ENCODE measurements at places on chromosomes 13 and 19.

- DNase-seq = no peak
Observed at GRCh38 chr13:107568181-107568580, 647.2 kb downstream of the LIG4 start.

- DNase-seq = no peak
Observed at GRCh38 chr13:58376775-58377174, 745.2 kb downstream of the PCDH17 start.

- no peak for DNase-seq
Observed at GRCh38 chr13:22482496-22483000, 698.2 kb upstream of the SGCG start.

DNA sequence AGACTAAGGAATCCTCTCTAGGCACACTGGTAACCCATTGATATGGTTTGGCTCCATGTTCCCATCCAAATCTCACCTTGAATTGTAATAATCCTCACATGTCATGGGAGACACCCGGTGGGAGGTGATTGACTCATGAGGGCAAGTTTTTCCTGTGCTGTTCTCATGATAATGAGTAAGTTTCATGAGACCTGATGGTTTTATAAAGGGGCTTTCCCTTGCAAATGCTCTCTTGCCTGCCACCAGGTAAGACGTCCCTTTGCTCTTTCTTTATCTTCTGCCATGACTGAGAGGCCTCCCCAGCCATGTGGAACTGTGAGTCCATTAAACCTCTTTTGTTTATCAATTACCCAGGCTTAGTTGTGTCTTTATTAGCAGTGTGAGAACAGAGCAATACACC is 81.4 kb upstream of the GPC6 start:
- DNase-seq = no peak

- peak; percentile 42 for DNase-seq
Observed at GRCh38 chr19:13817615-13818371, 22.6 kb downstream of the ZSWIM4 start.

DNA sequence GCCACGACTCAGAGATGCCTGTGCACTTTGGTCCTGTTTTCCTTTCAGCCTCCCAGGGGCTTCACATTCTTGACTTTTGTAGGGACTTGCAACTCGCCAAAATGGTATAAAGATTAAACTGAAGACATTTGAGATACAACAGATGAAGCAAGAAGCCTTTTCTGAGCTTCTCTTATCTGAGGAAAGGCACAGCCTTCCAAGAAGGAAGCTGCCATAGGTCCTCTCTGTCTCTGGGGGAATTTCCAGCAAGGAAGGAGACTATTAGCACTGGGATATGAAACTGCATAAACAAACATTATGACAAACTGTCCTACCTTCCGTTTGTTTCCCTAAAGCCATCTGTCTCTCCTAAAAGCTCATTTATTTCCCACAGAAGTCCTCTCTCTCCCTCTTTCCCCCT is 39.3 kb downstream of the TGDS start:
- DNase-seq = no peak

DNA sequence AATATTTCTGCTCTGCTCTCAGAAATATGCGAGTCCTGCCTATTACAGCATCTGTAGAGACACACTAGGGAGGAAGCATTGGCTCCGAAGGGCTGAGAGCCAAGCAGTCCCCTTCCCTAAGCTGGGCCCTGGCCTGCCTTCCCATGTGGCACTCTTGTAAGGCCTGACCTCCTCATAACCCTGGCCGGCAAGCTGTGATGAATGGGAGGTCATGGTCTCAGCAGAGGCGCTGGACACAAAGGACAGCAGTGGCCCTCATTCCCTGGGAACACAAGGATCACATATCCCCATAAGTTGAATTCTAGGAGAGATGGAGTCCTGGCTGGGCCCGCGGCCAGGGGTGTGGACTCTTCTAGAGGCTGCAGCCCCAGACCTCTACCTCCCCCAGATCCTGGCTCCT is 483.3 kb downstream of the ZNF536 start:
- DNase-seq = no peak

- DNase-seq = no peak
Observed at GRCh38 chr13:93151277-93151676, 75.3 kb upstream of the GPC6 start.

GRCh38 chr19:45414468-45414867 is 8.0 kb downstream of the POLR1G start:
- DNase-seq = no peak

DNA sequence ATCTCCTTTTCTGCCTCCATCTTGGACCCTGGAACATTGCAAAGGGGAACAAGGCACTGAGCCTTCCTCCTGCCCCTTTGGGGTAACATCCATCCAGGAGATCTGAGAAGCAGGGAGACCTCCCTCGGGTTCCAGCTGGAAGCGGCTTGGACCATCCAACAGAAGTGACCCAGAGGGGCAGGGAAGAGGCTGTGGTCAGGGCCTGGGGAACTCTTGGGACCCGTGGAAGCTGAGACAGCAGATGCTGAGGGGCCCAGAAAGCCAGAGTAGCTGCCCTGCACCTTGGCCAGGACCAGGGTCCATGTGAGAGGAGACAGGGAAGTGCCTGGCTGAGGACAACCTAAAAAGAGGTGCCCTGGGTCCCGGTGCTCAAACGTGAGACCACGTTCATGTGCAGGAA is 21.9 kb upstream of the KCTD15 start:
- DNase-seq = no peak

GRCh38 chr19:43811837-43812236 is 9.6 kb upstream of the LYPD5 start:
- DNase-seq = no peak

- no peak for DNase-seq
Observed at GRCh38 chr19:39405261-39405957, 1.2 kb upstream of the ZFP36 start.

DNA sequence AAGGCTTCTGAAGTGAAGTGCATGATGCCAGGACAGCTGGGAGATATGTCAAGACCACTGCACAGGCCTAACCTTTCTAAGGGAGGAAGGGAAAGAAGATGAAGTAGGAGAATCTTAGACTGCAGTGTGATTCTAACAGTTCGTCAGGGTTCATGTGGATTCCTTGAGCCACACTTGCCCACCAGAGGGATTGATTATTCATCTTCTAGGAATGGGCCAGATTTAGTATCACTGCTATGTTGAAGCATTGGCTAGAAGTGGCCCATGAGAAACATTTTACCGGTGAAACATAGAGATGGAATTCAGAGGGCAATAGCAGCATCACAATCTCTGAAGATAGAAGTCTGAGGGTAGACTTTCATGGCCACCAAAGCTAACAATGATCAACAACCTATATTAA is 550.8 kb upstream of the SLITRK1 start:
- DNase-seq = no peak

DNA sequence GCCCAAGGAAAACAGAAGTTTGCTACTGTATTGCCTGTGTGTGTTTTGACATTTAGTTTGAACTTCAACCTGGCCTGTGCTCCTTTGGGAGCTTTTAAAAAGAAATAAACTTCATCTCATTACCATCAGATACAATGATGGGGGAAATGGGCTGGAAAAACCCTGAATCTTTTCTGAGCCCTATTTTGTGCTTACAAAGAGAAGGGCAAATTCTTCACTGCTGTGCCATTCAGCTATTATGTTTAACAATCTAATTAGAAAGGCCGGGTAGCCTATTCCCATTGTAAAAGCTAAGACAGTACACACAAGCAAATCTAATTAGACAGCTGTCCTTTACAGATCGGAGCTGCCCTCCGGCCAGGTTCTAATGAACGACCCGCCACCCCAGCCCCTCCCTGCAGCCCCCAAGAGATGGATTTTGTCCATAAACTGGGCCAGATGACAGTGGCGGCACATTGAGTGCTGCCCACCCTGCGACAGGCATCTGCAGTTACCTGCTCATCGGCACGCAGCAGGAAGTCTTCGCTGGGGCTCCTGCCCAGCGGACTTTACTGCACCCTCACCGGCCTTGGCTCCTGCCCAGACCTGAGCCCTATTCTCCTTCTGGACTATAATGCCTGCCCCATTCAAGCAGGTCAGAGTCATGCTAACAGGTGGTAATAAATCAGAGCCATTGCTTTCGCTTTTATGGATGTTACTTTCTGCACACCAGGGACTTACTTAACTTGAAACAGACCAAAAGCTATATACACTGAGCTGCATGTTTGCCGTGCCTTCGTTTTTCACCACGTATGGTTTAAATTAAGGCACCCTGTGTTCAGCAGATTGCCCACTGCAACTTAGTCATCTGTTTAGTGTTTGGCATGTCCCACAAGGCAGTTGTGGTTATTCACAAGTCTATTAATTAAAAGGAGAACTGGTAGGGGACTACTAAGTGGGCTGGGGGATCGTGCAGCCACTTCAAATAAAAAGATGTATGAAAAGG is 549.6 kb downstream of the FGF9 start:
- no peak for DNase-seq

DNA sequence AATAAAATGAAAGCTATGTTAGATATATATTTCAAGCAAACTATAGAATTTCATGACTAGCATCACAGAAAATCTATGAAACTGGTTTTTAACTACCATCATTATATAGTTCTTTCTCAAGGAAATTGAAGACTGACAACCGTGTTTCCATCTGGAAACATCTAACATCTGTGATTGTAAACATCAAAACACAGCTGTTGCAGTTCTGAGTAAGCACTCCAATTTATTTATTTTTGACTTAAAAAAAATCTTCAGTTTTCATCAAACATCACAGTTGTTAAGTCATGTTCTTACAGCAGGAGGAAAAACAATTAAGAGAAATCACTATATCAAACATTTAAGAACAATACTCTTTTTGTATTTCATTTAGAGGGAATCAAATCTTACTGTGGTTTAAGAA is 1653.0 kb upstream of the MIR17HG start:
- no peak for DNase-seq

DNA sequence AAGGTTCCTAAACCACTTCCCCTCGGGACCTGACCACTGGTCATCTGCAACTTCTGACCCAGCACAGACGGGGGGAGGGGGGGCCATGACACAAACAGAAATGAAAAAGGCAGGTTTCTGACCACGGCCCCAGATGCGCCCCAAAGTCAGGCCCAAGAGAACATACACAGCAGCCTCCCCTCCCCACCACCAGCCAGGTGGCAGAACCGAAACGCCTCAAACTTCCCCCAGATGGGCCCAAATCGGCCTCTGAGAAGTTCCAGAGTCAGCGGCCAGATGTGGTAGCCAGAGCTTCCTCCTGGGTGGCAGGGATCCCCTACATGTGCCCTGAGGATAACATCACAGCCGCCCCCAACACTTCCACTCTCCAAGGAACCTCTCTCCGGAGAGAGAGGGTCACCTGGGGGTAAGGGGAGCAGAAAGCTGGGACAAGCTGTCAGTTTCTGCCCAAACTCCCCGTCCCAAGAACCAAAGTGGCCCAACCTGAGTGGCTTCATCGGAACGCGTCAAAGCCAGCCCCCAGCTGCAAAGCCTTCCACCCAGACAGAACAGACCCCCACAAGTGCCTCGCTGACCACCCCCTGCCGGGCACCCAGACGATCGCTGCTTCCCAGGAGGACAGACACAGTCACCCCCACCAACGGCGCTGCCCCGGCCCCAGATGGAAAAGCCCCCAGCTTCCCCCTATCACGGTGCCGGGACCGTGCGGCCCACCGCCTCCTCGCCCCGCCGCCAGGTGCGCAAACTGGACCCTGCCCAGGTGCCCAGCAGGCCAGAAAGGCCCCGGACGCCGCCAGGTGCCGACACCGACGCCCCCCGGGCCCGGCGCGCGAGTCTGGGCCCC is 800 bp downstream of the ELL start:
- DNase-seq = no peak

GRCh38 chr13:75416327-75417011 is 65.5 kb downstream of the TBC1D4 start:
- no peak for DNase-seq

- no peak for DNase-seq
Observed at GRCh38 chr13:35812736-35813135, 318.4 kb downstream of the DCLK1 start.

DNA sequence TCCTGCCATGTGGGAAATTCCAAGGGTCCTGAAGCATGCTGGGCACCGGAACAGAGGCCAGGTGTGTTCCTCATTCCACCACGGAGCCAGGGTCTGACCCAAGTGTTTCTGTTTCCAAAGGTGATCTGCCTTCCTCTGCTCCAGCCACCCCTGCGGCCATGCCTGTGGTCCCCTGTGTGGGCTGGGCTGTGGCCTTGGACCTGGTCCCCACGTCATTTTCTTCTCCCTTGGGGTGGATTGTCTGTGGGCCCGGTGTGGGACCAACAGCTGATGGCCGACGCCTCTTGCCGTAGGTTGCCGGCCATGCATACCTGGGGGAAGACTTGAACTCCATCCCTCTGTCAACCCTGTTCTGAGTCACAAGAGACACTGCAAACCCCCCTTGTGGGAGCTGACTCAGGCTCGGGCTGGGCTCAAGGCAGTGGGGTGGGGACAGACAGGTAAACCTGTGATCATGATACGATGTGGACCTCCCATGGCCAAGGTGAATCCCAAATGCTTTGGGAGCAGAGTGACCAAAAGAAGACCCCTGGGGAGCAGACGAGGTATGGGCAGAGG is 35.0 kb downstream of the ATP11A start:
- no peak for DNase-seq

DNA sequence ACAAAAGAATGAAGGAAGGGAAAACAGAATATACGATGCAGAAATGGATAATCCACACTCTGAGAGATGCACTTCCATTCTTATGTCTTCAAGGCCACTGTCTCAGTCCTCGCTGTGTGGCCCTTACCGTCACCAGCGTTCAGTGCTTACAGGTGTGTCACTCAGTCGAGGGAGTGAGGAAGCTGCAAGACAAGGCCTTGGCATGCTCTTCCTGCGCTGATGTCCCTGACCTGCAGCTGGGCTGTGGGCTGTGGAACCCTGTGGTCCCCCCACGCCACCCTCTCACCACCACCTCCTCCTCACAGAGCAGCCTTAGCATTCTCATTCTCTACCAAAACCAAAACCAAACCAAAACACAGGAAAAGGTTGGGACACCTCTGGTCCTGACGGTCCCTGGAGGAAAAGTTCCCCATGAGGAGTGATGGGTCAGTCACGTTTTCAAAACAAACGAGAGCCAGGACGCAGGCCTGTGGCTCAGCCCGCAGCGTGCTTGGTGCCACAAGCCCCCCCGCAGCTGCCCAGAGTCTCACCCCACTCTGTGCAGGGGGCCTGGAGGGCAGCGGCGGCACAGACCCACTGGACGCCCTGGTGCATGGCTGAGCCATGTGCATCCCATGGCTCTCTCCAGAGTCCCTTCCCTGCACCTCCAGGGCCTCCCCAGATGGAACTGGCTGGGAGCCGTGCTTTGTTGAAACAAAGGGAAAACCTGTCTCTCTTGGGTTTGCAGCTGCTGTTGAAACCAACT is 48.2 kb upstream of the GPR183 start:
- DNase-seq = no peak

GRCh38 chr13:66864627-66865026 is 365.5 kb downstream of the PCDH9 start:
- no peak for DNase-seq

- peak; percentile 79 for DNase-seq
Observed at GRCh38 chr19:42401365-42402303, 11.5 kb upstream of the CNFN start.

GRCh38 chr13:44347949-44348348 is 25.7 kb upstream of the SERP2 start:
- DNase-seq = no peak

- DNase-seq = no peak
Observed at GRCh38 chr13:33022986-33023385, 6.8 kb downstream of the KL start.

- no peak for DNase-seq
Observed at GRCh38 chr13:80865329-80865728, 524.4 kb upstream of the SPRY2 start.

GRCh38 chr13:107867701-107868661 is 347.4 kb downstream of the LIG4 start:
- DNase-seq = peak; percentile 30

GRCh38 chr13:33205224-33205623 is 80.3 kb downstream of the STARD13 start:
- no peak for DNase-seq

Data from activated naive CD8-positive, alpha-beta T cell treated with anti-CD3 and anti-CD28 coated beads, Interleukin-2, amount 10 ng/mL, durations not matched to agents 7 days and 5 days (primary cell).